ENCODE measurements at places on chromosomes 5 and 9. TPM values are rescaled to one million over a fixed set of nuclear protein-coding genes. Genes with fewer than 3 reads are reported as not detected.

SLC23A1 gene
- 0.39 TPM for total RNA-seq

DNA sequence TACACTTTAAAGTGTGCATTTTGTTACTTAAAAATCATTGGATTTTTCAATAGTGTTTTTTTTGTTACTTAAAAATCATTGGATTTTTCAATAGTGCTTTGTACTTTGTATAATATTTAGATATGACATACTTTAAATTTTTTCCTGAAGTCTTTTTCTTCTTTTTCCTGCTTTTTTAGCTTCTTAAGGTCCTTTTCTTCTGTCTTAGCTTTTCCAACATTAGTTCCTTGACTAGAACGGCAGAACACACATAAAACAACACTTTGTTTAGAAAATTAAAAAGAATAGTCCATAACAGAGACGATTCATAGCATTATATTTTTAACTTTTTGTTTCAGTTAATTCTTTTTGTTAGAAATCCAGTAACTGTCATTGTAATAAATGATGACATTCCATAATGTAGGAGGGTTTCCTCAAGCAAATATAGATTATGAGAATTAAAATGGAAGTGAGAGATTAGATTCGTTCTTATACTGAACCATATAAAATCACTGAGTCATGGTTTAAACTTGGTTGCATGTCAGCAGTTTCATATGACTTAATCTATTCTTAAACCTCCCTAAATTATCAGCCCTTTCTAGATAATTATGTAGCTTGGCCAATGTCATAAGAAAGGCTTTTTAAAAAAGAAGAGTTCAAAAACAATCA is 45.3 kb upstream of the RICTOR start:
- DNase-seq: no peak

LCN9 gene
- not detected for total RNA-seq

GRCh38 chr9:35915681-35916294 is 6.5 kb downstream of the SPAAR start:
- peak; percentile 70 for DNase-seq

PLAC8L1 gene
- not detected for total RNA-seq

DNA sequence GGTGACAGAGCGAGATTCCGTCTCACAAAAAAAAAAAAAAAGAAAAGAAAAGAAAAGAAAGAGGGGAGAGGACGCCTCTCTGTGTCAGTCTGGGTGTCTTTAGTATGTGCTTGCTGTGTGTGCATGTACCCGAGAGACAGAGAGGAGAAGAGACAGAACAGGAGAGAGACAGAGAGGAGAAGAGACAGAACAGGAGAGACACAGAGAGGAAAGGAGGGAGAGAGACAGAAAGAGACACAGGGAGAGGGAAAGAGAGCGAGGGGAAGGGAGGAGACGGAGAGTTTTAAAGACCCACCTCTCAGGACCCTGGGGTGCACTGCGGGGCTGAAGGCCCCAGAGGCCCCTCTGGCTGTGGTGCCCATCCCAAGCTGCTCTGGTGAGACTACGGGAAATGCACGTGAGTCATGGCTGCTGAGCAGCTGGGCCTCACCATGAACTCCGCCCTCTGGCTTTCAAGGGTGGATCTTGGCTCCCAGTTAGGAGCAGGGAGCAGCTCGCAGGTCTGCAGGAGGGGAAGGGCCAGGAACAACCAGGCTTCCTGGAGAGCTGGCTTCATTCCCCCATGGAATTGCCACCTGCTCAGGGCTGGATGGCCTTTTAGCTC is 7.9 kb downstream of the SLC6A3 start:
- peak; percentile 81 for DNase-seq

DNA sequence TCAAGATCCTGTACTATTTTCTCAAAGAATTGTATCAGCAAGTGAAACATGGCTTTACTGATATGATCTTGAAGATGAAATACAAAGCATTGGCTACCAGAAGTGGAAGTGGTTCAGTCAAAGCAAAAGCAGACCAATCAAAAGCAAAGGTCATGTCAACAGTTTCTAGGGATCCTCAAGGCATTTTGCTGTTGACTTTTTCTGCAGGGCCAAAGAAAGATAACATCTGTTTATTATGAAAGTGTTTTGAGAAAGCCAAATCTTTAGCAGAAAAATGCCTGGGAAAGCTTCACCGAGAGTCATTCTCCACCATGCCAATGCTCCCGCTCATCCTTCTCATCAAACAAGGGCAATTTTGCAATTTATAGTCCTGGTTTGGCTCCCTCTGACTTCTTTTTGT is 90.3 kb upstream of the ACO1 start:
- no peak for DNase-seq

DNA sequence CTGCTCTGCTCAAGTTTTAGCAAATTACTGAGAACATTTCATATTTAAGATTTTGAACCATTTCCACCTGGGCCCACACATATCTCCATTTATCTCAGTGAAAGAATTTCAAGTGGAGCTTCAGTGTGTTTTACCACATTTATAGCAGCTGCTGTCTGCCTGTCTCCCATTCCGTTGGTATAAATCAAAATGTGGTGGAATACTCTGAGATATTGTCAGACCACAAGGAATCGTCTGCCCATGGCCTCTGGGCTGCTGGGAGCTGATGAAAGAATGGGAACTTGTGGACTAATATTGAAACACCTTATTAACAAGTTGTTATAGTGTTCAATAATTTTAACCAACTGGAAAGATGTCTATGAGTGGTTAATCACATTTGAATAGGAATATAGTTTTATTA is 33.3 kb downstream of the MAST4 start:
- no peak for DNase-seq

- DNase-seq: no peak
Measured at GRCh38 chr5:161745392-161745791, 59.9 kb downstream of the GABRA6 start.

DNA sequence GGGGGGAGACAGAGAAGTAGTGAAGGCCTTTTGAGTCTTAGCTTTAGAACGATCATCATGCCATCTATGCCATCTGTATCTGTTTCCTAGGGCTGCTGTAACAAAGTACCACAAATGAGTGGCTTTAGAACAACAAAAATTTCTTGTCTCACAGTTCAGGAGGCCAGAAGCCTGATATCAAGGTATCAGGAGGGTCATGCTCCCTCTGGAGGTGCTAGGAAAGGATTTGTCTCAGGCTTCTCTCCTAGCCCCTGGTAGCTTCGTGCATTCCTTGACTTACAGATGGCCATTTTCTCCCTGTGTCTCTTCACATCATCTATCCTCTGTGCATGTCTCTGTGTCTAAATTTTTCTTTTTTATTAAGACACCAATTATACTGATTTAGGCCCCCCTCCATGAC is 5.2 kb downstream of the CARD6 start:
- no peak for DNase-seq

DNA sequence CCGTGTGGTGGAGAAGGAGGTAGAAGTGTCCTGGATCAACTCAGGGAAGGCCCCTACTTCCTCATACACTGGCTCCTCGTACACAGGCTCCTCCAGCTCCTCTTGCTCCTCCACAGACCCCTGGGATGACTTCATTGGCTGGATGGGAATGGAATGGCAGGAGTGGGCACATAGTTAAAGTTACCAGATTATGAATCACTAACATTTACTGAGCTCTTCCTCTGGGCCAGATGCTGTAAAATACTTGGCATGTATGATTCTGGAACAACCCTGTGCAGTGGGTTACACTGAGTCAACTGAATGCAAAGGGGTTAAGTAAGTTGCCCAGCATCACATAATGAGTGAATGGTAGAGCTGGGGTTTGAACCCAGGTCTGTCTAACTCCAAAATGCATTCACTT is 3.1 kb upstream of the FCHSD1 start:
- no peak for DNase-seq

- DNase-seq: no peak
Measured at GRCh38 chr9:112753725-112754124, 3.2 kb downstream of the SNX30 start.

ANKRD34B gene
- not detected for total RNA-seq

DNA sequence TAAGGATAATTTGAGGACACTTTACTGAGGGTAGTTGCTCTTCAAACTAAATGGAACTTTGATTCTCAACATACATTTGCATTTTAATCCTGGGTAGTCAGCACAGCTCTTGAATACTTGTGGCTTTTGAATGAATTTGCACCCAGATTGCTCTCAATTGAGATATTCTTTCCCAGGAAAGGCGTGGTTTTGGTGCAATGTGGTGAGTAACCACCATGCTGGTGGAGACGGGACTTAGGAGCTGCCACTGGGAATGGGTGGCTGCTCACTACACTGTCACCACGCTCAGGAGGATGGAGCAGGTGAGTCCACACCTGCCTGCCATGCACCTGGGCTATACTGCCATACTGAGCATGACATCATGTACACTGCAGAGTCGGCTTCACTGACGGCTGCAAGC is 99.2 kb downstream of the IRX1 start:
- DNase-seq: no peak

NR5A1 gene
- 0.16 TPM for total RNA-seq

GRCh38 chr5:151328734-151329133 is 18.6 kb downstream of the SLC36A2 start:
- no peak for DNase-seq

DNA sequence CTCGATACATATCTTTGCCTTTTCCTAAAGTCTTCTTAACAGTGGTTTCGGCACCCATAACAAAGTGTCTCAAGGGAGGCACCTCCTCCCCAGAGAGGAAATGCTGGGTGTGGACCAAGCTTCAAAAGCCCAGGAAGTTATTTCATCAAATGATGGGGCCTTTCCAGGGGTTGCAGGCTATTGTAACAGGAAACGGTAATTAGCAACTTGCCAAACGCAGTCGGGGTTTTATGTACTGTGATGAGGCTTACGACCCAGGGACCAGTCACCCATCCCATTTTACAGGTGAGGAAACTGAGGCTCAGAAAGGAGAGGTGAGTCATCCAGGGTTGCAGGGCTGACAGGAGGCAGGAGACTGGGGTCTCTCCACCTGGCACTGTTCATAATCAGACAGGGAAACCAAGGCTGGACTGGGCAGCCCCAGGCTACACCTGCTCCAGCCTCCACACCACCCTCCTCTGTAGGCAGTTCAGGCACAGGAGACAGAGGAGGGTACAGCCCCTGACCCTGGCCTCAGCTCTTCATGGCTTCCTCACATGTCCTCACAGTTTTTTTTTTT is 30.0 kb upstream of the SUSD3 start:
- no peak for DNase-seq

DNA sequence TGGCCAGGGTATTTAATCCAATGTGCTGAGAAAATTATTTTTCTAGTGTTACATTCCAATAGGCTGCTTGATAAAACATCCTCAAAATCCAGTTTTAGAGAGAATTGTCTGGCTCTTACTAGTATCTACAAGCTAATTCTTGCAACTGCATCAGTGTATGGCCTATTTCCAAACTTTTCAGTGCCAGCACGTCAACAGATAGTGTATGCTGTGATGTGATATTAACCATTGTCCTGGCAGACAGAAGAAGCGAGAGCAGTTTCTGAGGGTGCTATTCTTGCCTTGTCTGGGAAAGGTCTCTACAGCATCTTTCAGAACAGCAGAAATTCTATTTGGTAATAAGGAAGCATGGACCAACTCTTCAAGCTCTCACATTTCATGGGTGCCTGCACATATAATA is 174.2 kb upstream of the CDH12 start:
- no peak for DNase-seq

All from HT-29 (cell line).